Body of pancreas (tissue), 4 donors: ENCODE measurements at places on chromosomes 4 and X. TPM values are rescaled to one million over a fixed set of nuclear protein-coding genes. Genes with fewer than 3 reads are reported as not detected.

RASSF6 gene
- total RNA-seq, result 5.3 TPM

GRCh38 chr4:41427306-41427882, 110.6 kb upstream of the LIMCH1 start:
- H3K4me3 ChIP-seq, result no peak overlapping the region
- peaks cover 24% of the 10 kb centered on the region for H3K4me1 ChIP-seq
- no peaks in the 10 kb centered on the region for H3K36me3 ChIP-seq
- no peaks in the 10 kb centered on the region for H3K27me3 ChIP-seq
- DNase-seq, result no peak

- H3K4me3 ChIP-seq, result peak overlapping the region; percentile 37
- no peaks in the 10 kb centered on the region for H3K36me3 ChIP-seq
- H3K27me3 ChIP-seq, result no peaks in the 10 kb centered on the region
- peak overlapping the region; percentile 89 for H3K27ac ChIP-seq
- H3K4me1 ChIP-seq, result peaks cover 14% of the 10 kb centered on the region
Observed at GRCh38 chrX:16869393-16870094, 618 bp downstream of the RBBP7 start.

- DNase-seq, result peak; percentile 74
- no peak overlapping the region for H3K27ac ChIP-seq
- no peak overlapping the region for H3K4me3 ChIP-seq
- H3K27me3 ChIP-seq, result no peaks in the 10 kb centered on the region
- peaks cover 31% of the 10 kb centered on the region for H3K4me1 ChIP-seq
Observed at GRCh38 chr4:6907658-6908191, 1.9 kb upstream of the TBC1D14 start.

GRCh38 chr4:83195269-83195668, 80.7 kb upstream of the PLAC8 start:
- H3K27ac ChIP-seq, result no peak overlapping the region
- H3K27me3 ChIP-seq, result no peaks in the 10 kb centered on the region
- no peak overlapping the region for H3K4me3 ChIP-seq
- no peaks in the 10 kb centered on the region for H3K4me1 ChIP-seq
- DNase-seq, result no peak
